ENCODE measurements at places on chromosomes 6 and 20.

GRCh38 chr6:139885909-139886308 is 511.5 kb upstream of the CITED2 start:
- DNase-seq, result no peak

- no peak for DNase-seq
These were observed 29.3 kb downstream of the RALGAPB start for GRCh38 chr20:38501858-38502436.

- DNase-seq, result no peak
These were observed 924.1 kb downstream of the EPHA7 start for GRCh38 chr6:92495242-92495641.

DNA sequence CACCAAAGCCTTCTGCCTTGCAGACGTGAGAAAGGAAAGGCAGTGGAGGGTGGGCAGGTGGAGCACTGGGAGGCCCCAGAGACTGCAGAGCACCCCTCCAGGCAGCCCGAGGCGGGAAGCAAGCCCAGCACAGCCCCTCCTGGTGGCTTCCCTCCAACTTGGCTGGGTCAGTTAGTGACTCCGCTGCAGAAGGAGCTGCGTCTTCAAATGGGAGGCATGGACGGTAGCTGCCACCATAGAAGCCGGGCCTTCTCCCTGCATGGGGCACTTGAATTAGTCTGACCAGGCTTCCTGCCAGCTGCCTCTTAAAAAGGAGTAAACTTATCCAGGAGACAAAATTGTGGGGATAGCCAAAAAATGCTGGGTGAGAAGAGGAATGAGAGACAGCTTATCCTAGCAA is 88.0 kb upstream of the RPS6KA2 start:
- DNase-seq, result no peak

GRCh38 chr20:62902926-62903615 is 23.2 kb downstream of the DIDO1 start:
- no peak for DNase-seq

- DNase-seq, result no peak
These were observed 8.4 kb downstream of the PROCR start for GRCh38 chr20:35180266-35180665.

DNA sequence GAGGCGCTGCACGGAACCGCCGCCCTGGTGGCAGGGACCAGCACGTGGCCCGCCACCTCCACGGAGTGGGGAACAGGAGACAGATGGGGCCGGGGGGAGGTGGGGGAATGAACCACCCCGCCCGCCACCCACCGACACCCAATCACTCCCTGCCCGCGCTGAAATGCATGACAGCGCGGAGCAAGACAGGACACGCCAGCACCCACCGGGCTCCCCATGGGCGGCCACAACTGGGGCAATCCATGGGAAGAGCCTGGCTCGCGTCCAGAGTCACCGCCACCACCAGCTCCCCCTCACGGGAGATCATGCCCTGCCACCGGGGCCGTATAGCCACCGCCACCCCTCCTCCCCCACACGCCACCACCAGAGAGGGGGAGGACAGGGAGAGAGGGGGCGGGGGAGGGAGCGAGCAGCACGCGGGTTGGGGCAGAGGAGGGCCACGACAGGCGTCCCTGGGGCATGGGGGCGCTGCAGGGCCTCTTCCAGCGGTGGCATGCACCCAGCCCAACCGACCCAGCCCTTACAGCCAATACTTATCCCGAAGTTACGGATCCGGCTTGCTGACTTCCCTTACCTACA is 744.3 kb upstream of the DEFB115 start:
- no peak for DNase-seq

Data from GM12892 (cell line).